ENCODE measurements at places on chromosomes 16 and 17.

DNA sequence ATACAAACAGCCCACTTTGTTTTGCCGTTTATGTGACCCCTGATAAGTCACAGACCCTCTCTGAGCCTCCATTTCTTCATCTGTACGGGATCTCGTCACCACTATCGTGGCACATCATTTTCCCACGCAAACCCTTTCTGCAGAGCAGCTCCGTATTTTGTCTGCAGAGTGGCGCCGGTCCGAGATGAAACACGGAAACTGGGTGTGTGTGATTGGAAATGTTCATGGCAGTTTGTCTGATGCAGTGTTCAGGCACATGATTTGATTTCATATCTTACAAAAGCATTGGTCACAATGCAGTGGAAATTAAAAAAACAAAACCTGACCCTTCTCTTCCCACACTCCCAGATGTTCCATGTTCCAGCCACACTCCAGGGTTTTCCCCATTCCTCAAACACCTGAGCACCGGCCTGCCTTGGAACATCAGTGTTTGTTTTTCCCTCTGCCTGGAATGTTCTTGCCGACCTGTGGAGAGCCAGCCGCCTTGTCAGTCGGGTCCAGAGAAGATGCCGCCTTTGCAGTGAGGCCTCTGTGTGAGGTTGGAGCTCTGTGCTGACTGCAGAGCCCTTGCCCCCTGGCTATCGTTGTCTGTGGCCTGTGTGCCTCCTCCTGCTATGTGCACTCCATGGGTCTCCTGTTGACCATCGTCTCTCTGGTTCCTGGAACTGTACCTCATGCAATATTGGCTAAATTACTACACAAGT, 39.2 kb downstream of the NT5M start:
- DNase-seq: peak; percentile 32

- DNase-seq: peak; percentile 93
Observed at GRCh38 chr17:7589204-7589868, 558 bp downstream of the SOX15 start.

DNA sequence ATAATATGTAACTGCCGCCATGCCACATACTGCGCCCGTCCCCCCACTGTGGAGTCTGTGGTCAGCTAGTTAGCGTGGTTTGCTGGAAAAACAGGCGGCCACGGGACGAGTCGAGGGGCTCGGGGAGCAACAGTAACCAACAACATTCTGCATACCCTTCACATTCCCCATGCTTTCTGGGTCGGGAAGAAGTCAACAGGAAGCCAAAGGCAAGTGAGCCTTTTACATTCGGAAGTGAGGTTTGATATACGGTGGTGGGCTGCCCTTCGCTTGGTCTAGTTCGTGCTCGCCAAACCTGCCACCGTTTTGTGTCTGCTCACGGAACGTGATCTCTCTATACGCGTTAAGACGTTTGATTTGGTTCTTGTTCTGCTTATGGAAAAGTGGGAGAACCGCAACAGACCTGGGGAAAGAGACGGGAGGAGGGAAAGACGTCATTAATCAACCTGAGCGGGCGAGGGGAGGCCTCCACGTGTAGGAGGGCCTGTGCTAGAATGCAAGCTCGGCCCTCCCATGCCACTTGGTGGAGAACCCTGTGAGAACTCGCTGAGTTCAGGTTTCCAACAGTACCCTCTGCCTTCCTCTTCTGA, 28.9 kb upstream of the CFAP20 start:
- no peak for DNase-seq

GRCh38 chr16:6104428-6104827, 1006.8 kb upstream of the EEF2KMT start:
- no peak for DNase-seq

DNA sequence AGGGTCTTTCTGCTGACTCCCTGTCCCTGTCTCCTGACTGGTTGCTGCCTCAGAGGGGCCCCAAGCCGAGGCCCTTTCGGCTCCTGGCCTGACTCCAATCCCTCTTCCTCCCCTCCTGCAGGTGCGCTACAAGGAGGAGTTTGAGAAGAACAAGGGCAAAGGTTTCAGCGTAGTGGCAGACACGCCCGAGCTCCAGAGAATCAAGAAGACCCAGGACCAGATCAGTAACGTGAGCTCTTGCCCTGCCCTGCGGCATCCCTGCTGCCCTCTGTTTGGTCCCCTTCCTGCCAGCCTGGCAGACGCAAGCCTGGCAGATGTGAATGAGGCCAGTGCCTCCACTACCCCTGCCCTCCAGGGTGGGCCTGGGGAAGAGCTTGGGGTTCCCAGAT, 27.1 kb upstream of the LASP1NB start:
- DNase-seq: no peak

Data from Right ventricle myocardium superior (tissue), 1 donor.